ENCODE measurements at places on chromosomes 12 and 14.

- DNase-seq: no peak
Observed at GRCh38 chr12:124292385-124292784, 2.5 kb upstream of the RFLNA start.

DNA sequence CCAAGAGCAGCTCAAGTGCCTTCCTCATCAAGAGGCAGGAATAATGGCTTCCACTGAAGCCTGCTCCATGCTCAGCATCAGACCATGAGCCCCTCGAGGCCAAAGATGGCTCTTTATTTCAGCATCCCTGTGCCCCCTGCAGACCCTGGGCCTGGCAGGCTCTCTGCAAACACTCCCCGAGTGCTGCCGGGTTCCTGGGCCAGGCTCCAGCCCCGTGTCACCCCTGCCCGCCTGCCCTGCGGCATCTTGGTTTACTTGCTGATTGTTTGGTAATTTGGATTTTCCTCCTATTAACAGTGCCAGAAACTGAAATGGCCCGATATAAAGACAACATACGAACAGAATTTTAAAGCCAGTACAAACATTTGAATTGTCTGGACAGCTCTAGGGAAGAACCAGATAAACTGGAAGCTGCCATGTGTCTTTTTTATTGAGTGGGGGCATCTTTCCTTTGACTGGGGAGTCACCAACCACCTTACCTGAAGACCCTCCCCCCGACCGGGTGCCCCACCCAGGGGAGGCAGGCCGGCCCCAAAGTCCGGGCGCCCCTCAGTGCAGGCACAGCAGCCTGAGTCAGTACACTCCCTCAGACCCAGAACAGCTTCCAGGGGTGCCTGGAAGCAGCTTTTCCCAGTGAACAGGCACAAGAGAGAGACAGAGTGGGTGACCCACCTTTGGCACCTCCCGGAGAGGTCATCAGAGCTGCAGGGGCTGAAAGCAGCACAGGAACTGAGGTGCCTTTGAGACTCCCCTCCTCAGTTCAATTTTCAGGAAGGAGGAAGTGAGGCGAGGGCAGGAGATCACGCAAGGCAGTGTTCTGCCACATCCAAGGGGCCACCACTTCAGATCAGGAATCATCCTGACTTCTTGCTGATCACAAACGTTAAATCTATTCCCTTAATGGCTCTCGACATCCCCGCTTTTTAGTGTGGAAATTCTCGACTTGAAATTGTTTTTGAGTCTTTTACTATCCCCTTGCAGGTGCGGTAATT is 30.6 kb downstream of the ITPK1 start:
- DNase-seq: no peak

GRCh38 chr14:105980224-105980623 is 453.8 kb downstream of the TMEM121 start:
- no peak for DNase-seq

- no peak for DNase-seq
Observed at GRCh38 chr14:24438223-24439097, 4.1 kb downstream of the SDR39U1 start.

GRCh38 chr14:51335961-51336723 is 96.1 kb downstream of the TMX1 start:
- no peak for DNase-seq

- DNase-seq: peak; percentile 87
Observed at GRCh38 chr12:64181430-64182291, 40.4 kb downstream of the KICS2 start.

DNA sequence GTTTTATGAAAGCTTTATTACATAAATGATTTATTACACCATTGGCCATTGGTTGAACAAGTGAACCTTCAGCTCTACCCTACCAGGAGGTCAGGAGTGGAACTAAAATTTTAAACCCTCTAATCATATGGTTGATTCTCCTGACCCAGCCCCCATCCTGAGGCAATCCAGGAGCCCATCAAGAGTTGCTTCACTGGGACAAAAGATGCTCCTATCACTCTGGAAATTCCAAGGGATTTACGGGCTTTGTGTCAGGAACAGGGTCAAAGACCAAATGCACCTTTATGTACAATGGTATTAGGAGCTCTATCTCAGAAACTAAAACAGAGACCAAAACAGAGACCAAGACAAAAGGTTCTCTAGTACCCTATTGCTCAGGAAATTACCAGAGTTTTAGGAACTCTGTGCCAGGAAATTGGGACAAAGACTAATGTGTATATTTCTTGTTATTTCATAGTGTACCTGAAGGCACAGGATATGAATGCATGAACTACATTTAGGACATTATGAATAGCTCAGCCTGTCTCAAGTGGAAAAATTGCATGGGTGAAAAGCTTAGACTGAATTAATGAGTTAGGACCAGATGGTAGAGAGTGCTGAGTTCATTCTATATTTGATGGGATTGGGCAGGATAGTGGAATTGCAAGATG is 171.7 kb upstream of the FLRT2 start:
- no peak for DNase-seq

DNA sequence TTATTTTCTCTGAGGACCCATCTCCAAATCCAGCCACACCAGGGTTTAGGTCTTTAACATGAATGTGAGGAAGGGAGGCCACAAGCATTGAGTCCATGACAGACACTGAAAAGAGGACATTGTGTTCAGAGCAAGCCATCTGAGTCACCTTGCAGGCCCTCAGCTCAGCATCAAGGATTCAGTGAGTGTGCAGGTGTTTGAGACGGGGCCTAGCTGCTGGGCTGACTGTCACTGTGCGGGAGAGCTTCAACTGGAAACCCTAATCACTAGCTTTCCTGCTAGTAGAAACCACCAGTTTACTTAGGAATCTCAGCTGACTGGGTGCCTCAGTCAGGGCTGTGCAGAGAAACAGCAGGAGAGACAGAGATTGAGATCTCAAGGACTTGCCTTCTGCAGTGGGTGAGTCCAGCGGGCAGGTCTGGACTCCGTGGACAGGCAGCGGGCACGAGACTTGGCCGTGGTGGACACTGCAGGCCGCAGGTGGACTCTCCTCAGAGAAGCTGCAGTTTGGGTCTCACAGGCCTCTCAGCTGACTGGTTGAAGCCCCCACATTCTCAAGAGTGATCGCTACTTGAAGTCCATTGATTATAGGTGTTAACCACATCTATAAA is 86.1 kb upstream of the DYNC1H1 start:
- DNase-seq: no peak

- DNase-seq: no peak
Observed at GRCh38 chr12:91885851-91886731, 259.6 kb downstream of the BTG1 start.

- no peak for DNase-seq
Observed at GRCh38 chr14:102957222-102957621, 34.8 kb downstream of the AMN start.

GRCh38 chr12:124094733-124095132 is 121.7 kb downstream of the ZNF664 start:
- no peak for DNase-seq

GRCh38 chr14:92382677-92383076 is 59.7 kb downstream of the SLC24A4 start:
- DNase-seq: no peak

DNA sequence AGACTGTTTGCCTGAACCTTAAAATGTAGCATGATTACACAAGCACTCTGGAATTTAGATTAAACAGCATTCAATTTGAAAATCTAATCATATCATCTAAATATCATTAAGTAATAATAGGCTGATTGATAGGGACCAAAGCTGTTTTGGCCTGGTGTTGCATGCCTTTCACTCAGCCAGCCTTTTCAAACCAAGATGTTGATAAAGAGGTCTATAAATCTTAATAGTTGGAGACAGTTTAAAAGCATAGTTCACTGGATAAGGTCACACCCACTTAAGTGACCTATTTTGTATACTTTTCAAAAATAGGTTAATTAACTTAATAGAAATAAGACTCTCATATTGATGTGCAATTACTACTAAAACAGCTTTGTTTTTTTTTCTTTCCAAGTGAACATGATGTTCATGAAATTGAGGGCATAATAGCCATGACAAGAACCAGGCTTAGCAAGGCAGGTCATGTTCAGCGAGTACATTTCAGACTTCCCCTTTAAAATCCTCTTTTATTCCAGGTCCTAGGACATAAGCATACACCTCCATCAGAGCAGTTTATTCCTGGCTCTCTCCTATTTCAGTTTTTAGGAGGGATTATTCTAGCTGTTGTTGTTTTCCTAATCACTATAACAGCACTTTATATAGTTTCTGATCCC is 349.0 kb downstream of the RAD51B start:
- no peak for DNase-seq

GRCh38 chr12:6582196-6582595 is 14.1 kb upstream of the NOP2 start:
- DNase-seq: no peak

DNA sequence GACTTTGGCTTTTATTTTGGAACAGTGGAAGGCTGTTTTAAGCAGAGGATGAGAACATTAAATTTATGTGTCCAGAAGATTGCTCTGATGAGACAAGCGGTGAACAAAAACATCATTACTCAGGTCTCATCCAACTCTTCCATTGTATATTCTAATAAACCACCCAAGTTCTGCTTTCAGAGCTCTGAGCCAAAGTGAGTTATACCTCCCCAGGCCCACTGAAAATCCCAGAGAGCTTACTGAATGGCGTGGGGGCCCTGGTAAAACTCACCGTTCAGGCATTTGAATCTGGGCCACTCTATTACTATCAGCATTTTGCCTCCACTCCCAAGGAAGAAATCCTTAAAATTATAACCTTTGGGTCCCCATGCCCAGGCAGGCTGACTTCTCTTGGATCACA is 122.0 kb upstream of the HIF1A start:
- no peak for DNase-seq

- DNase-seq: no peak
Observed at GRCh38 chr12:5953835-5954586, 9.0 kb upstream of the ANO2 start.

DNA sequence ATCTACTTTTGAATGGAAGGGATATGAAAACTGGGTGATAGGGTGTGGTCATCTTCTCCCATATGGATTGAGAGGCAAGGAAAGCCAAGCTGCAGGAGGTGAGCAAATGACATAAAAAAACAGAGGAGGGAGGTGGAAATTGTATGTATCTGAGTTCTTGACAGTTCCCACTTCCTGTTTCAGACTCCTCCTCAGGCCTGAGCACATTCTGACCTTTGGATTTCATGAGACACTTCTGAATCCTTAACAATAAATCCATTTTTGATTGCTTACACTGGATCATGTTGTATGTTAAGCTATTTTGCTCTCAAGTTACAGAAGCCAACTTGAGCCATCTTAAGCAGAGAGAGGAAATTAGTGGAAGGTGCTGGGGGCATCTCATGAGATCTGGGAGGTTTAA is 11.6 kb upstream of the SRSF5 start:
- DNase-seq: no peak

DNA sequence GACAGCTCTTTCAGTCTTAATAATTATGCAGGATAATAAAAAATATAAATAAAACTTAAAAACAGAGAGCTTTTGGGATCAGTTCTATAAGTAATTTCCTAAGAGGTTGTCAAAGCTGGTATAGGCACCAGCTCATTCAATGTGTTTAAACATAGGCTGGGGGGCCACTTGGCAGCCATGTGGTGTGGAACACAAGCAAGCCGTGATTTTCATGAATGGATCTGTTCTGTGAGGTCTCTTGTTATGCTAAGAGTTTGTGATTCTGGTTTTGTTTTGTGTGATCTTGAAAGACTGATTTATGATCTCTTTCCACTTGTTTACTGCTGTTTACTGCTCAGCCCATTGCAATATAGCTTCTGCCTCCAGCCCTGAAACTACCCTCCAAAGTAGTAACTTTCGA is 240.9 kb downstream of the FBXL14 start:
- DNase-seq: no peak

- DNase-seq: no peak
Observed at GRCh38 chr12:85979641-85980040, 105.5 kb downstream of the NTS start.

DNA sequence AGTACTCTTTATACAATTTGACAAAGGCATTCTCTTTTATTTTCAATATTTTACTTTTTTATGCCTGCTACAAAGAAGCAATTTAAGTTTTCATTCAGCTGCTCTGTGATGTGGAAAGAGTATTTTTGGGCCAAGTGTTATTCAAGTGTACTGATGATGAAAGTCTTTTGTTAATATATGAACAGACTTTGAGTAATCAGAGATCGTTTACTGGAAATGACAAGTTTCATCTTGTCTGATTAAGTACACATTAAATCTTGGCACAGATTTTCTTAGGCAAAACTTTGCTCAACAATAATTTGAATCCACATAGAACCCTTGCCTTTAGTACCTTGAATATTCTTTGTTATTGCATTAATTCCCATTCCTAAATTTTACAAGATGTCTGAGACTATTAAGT is 13.3 kb upstream of the PZP start:
- DNase-seq: no peak

GRCh38 chr12:64258576-64258975 is 36.5 kb upstream of the KICS2 start:
- no peak for DNase-seq

DNA sequence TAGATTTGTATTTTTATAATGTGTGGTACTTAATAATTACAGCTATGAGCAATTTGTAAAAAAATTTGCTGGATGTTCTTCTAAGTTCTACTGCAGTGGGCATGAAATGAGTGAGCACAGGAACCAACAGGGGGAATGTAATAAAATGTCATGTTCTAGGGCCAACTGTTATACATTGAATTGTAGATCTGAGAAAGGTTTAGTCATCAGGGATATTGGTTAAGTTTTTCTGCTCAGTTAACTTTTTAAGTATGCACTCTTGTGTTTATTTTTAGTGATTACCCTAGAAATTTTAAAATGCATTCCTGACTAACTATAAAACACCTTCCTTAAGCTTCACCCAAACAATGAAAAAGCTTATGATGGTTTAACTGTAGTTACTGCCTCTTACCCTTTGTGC is 101.8 kb downstream of the CAND1 start:
- DNase-seq: no peak

DNA sequence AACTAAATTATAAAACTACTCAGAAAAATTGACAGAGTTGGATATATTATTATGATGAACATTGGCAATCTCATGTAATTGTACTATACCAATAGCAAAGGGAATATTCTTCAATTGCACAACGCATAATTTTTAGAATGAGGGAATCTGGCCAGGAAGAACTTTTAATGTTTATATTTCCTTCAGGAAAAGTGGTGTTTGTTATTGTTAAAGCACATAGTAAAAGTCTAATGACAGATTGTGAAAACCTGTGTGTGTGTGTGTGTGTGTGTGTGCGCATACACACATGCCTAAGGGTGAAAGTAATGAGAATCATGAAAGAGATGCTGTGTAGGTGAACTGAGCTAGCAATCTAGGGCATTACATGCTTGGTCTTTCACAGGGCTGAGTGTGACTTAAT is 877.7 kb downstream of the SLC6A15 start:
- peak; percentile 0 for DNase-seq

DNA sequence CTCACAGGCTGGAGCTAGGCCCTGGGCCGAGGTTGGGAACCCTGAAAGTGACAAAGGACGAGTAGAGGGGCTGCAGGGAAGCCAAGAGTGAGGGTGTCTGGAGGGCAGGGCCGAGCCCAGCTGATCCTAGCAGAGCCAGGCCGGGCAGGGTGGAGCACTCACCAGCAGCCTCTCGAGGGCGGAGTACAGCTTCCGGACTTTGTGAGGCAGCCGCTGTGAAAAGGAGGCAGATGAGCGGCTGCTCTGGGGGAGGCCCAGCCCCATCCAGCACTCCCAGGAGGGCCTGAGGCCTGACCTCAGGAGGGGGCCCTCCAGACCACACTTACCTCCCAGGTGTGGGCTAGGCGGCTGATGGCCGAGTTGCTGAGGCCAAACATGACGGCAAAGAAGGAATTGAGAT is 14.7 kb upstream of the ENDOU start:
- no peak for DNase-seq

All from AG09319 (cell line).